Thymus (tissue), 14 donors: ENCODE measurements at places on chromosomes 3 and 15.

- DNase-seq = peak; percentile 8
These were observed 36.2 kb downstream of the GAP43 start for GRCh38 chr3:115659253-115660220.

DNA sequence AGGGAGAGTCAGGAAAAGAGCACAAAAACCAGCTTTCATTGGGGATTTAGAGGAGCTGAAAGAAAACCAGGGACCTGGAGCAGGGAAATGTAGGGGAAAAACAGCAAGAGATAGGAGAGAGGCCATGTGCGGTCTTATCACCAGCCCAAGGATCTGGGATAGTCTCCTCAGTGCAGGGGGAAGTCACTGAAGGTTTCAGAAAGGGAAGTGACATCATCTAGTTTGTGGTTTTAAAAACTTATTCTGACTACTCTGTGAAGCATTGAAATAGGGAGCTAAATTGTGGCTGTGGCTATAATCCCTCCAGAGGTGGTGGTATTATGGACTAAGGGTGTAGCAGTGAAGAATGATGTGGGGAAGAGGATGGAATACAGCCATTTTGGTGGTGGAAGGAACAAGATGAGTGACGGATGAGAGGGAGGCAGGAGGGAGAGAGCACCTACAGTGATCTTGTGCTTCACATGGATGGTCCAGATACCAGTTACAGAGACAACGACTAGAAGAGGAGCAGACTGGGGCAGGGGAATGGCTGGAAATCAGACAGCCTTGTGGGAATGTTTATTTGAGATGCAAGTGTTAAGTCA lies 72.7 kb downstream of the HMG20A start:
- no peak for DNase-seq

GRCh38 chr3:129413687-129414506 lies 14.5 kb downstream of the EFCAB12 start:
- DNase-seq = no peak

DNA sequence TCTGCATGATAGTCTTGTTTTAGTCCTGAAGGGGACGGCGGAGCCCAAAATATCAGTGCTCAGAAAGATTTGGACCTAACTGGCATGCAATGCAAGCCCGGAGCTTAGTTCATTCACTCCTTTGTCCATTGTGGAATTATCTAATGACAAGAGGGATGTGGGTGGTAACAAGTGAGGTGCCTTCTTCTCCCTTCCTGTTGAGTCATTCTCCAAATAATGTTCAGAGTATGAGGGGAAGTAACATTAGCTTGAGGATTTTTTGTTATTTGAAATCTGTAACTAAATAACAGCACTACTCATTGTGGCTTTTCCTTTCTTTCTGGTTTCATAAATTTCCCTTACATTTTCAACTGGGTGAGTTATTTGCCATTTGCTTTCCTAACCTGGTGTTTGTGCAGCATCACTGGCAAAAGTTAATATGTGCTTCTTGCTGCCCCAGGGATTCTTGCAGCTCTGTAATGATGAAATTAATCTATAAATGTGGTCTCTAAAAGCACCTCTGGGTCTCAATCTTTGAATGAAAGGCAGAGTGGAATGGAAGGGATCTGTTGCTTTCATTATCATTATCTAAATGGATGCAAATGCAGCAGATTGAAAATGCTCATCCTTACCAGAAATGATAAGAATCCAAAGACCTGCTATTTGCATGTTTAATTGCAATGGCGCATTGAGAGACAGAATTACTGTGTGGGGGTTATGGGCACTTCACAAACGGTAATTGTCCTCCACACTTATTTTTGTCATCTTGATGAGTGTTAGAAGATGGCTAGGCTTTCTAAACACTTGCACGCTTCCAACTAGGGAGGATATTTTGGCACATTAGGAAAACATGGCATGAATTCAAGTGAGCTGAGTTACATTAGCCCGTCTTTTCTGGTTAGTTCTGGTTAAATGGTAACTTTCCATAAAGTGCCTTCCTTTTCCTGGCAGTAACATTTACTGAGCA lies 89.9 kb upstream of the MITF start:
- no peak for DNase-seq

DNA sequence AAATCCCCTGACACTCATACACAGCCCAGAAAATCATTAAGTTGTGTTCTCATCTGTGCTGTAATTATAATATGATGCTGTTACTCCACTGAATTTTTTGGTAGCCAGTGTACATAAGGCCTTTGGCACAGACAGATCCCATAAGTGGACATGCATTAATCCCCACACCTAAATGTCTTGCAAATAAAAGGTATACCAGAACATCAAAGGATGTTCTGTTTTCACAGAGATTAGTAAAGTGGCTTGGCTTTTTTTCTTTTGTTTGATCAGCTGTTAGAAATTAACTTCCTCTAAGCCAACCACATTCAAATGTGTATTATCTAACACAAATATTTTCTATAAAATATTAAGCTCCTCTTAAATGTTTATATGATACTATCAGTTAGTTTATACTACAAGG lies 2.7 kb downstream of the SST start:
- DNase-seq = no peak

DNA sequence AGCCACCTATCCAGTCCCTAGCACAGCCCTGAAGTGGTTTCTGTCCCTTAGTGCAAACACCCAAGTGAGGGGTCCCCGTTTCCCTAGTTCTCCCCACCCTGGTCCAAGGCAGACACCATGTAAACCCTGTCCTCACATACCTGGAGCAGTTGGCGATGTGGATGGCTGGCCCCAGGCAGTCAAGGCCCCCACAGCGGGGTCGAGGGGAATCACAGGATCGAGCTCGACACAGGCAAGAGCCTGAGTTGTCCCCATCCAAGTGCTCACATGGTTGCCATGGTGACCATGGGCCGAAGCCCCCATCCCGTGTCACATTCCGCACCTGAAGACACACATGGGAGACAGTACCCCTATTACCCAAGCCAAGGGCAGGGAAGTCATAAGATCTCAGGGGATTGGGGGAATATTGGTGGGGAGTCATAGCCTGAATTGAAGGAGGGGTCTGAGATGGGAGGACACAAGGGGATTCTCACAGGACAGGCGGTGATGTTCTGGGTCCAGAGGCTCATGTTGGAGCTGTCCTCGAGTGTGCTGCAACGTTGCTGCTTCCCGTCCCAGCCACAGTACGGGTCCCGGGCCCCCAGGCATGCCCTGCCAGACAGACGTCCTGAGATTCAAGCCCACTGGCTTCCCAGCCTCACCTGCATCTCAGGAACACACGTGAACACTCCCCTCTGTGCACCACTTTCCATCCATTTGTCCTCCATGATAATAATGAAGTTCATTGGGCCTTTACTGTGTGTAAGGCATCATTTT lies 112.1 kb downstream of the SEMA5B start:
- DNase-seq = no peak

GRCh38 chr3:133440652-133441051 lies 40.8 kb downstream of the BFSP2 start:
- DNase-seq = no peak

GRCh38 chr15:100802421-100803170 lies 77.0 kb upstream of the ALDH1A3 start:
- DNase-seq = no peak

DNA sequence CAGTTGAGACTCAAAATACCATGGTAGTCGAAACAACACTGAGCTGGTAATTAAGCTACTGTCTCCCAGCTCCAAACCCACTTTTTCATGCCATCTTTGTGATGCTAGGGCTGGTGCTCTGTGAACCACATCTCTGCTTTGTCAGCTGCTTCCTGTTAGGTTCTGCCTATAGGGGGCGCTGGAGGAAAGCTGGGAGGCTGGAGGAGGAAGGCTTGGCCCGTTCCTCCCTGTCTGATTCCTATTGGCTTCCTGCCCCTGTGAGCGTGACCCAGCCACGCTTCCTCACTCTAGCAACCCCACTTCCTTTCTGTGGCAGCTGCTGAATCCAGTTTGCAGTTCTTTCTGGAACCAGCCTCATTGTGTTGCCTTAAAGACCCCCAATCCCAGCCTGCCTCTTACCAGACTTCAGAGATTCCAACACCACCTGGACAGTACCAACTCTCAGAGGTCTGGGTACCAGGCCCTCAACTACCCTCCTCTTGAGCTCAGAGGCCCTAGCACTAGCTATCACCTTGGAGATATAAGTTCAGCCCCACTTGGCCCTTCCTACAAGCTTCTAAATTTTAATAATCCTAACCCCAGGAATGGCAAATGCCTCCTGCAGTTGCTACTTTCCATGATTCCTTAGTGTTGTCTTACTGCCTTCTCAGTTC lies 120.9 kb downstream of the ERC2 start:
- peak; percentile 8 for DNase-seq

DNA sequence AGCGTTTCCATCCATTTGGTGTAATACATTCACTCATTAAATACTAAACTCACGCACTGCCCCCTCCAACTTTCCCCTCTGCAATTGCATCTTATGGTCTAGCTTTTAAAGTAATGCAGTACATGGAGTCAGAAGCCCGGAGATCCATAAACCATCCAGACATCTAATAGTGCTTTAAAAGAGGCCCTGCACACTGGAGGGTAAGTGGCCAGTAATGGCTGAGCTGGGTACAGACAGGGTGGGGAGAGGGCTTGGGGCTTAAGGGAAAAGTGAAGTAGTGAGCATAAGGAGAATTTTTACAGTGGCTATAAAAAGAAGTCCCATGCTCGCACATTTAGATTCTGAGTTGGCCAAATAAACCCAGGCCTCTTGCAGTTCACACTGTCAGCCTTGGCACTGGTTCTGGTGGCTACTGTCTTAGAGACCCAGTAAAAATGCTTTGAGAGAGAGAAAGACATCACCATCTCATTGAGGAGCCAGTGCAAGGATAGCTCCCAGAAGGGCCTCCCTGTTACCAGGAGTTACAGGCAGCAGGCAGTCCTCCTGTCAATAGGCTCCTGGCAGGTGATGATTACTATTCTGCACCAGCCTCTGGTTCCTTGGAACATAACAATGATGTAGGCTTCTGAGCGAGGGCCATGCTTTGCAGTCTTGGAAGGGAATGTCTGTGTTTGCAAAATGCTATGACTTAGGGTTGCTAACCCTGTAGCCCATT lies 112.6 kb upstream of the NEO1 start:
- DNase-seq = no peak

DNA sequence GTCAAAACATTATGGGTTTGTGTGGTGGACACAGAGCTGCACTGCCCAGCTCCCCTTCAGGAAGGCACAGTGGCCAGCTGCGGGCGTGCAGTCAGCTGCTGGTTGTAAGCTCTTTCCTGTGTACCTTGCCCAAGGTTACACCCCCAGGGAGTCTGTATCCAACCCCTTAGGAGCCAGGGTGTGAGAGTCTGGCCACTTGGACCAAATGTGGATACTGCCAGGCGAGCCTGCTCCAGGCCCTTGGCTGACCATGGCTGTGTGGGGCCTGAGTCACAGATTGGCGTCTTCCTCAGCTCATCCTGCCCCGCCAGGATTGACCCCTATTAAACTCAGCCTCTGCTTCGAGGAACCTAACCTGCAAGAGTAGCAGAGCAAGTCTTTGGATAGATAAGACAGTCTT lies 56.9 kb downstream of the ABHD5 start:
- no peak for DNase-seq

GRCh38 chr3:126294211-126294808 lies 62.9 kb downstream of the KLF15 start:
- no peak for DNase-seq

GRCh38 chr3:44870375-44871061 lies 3.9 kb upstream of the TGM4 start:
- DNase-seq = no peak

DNA sequence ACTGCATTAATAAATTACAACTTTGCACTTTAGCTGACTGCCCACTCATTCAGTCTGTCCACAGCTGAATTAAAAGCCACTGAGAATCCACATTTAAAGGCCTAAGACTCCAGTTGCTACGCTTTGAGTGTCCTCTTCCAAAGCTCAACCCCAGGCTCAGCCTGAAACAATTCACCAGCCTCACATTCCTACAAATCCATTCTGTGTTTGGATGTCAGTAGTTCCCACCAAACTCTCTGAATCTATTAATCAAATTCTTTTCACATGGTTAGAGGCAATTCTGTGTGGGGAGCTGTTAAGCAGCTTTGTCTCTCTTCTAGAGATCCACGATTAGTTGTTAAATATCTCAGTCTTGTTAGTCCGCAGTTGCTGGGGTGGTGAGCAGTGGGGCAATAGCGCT lies 116.8 kb upstream of the UBE2E2 start:
- no peak for DNase-seq

DNA sequence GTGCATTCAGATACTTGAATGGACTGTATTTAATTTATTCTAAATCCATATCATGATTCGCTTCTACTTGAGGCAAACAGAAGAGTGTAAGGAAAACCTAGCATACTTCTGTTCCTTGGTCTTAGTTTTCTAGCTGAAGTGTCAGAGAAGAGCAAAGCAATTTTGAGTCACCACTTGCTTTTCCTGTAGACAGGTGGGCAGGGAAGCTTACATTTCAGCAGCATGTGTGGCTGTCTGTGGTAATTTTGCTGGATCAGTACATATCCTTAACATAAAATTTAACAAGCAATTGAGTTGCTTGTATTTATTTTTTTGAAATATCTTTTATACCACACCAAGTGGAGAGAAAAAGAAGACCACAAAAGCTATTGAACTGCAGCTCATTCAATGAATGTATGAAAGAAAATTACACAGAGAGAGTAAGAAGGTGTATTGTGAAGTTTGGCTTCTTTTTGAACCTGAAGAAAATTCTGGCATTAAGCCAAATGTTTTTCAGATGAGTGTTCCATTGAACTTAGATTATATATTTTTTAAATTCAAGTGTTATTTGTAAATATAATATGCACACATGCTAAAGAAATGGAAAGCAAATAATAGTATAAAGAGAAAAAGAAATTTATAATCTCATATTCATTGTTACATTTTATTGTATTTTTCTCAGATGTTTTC lies 747.6 kb downstream of the NAALADL2 start:
- no peak for DNase-seq

DNA sequence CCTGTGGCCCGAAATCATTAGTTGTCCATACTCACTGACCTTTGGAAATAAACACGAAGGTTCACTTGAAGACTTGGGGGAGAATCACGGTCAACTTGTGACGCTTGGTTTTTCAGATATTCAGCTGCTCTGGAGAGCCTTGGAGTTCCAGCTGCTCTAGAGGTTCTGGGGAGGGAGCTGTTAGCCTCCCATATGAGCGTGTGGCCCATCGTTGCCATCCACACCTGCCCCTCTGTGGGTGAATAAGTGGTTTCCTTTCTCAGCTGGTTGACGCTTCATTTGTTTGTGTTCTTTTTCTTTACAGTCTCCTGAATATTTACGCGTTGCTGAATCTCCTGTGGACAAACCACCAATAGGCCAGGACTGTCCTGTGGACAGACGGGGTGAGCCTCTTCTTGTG lies 35.6 kb downstream of the APBA2 start:
- DNase-seq = no peak

GRCh38 chr3:64608741-64609140 lies 79.1 kb downstream of the ADAMTS9 start:
- no peak for DNase-seq

DNA sequence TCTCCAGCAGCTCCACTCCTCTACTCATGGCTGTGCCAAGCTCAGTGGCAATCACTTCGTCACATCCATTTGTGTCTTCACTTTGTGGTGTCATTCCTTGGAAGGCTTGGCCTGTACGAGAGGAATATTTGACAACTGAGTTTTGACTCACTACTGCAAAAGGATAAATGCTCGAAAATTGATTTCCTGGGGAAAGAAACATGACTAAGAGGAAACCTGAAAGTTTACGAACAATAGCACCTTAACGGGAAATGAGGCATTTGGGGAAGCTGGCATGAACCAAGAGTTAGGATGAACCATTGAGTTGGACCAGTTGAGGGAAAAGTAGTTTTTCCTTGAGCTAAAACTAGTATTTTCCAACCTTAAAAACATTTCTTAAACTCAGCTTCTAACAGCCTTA lies 74.2 kb upstream of the ABHD17C start:
- no peak for DNase-seq
